Kidney (tissue), 22 donors: ENCODE measurements at places on chromosomes 2 and 18.
A peak's percentile ranks its signal among the peaks of the same experiment; 100 is the strongest.

GRCh38 chr2:108805782-108806181 lies 19.2 kb downstream of the CCDC138 start:
- no peaks in the 10 kb centered on the region for H3K36me3 ChIP-seq
- H3K27ac ChIP-seq = no peak overlapping the region
- no peak for DNase-seq
- H3K4me3 ChIP-seq = no peak overlapping the region

GRCh38 chr2:24672589-24672988 lies 120.6 kb downstream of the PTRHD1 start:
- H3K27me3 ChIP-seq = no peaks in the 10 kb centered on the region
- no peaks in the 10 kb centered on the region for H3K4me1 ChIP-seq
- H3K36me3 ChIP-seq = no peaks in the 10 kb centered on the region
- H3K4me3 ChIP-seq = no peak overlapping the region
- H3K27ac ChIP-seq = no peak overlapping the region

- H3K4me1 ChIP-seq = peaks cover 6% of the 10 kb centered on the region
- H3K27me3 ChIP-seq = no peaks in the 10 kb centered on the region
- H3K36me3 ChIP-seq = no peaks in the 10 kb centered on the region
- DNase-seq = no peak
- no peak overlapping the region for H3K27ac ChIP-seq
- no peak overlapping the region for H3K4me3 ChIP-seq
Measured at GRCh38 chr2:142992840-142993239, 115.4 kb downstream of the KYNU start.

GRCh38 chr18:10953672-10954071 lies 195.7 kb downstream of the PIEZO2 start:
- no peaks in the 10 kb centered on the region for H3K4me1 ChIP-seq
- H3K27me3 ChIP-seq = no peaks in the 10 kb centered on the region
- no peak for DNase-seq
- H3K36me3 ChIP-seq = no peaks in the 10 kb centered on the region
- H3K27ac ChIP-seq = no peak overlapping the region

DNA sequence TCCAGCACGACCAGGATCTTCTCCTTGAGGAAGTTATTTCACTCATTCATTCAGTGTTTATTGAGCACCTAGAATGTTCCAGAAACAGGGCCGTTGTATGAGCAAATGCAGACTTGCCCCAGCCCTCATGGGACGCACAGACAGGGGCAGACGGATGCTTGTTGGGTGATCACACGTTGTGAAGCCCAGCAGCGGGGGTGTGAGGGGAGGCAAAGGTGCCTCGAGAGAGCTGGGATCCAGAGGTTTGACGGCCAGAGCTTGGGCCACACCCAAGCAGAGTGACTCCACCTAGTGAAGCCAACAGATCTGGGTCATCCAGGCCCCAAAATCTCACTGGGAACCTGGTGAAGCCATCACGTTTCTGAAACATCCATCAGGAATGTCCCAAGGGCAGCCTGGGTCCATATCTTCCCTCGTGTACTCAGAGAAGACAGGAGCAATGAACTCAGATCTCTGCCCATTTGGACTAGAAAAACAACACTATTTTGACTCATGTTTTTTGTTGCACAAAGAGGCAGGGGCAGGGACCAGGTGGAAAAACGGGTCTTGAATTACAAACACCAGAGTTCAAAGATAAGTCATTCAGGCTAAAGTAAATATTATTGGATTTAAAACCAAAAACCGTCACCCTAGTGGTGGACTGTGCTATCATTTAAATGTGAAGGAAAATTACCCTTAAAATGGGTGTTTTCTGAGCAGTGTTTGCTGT lies 54.9 kb upstream of the RBM44 start:
- no peak overlapping the region for H3K4me3 ChIP-seq
- DNase-seq = no peak
- H3K27me3 ChIP-seq = no peaks in the 10 kb centered on the region

GRCh38 chr2:50178050-50178449 lies 853.9 kb downstream of the NRXN1 start:
- no peak overlapping the region for H3K27ac ChIP-seq
- H3K4me3 ChIP-seq = no peak overlapping the region
- no peaks in the 10 kb centered on the region for H3K36me3 ChIP-seq
- no peak for DNase-seq
- no peaks in the 10 kb centered on the region for H3K4me1 ChIP-seq

DNA sequence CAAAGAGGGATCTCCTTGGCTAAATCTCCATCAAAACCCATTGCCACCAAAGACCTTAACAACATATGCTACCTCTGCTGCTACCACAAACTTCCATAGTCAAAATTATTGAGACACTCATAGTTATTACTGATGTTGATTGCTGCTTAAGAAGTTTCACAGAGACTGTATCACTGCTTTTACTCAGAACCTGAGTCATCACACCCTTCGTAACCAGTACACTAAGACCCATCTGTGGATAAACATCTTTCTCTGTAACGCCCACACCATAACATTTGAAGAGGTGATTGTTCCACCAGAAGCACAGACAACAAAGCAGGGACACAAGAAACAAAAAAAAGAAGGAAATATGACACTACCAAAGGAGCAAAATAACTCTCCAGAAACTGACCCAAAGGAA lies 1563.1 kb downstream of the LRP1B start:
- no peaks in the 10 kb centered on the region for H3K4me1 ChIP-seq
- H3K36me3 ChIP-seq = no peaks in the 10 kb centered on the region
- no peak overlapping the region for H3K27ac ChIP-seq
- DNase-seq = no peak
- no peak overlapping the region for H3K4me3 ChIP-seq

- H3K4me3 ChIP-seq = no peak overlapping the region
- H3K4me1 ChIP-seq = no peaks in the 10 kb centered on the region
- H3K27me3 ChIP-seq = no peaks in the 10 kb centered on the region
- no peaks in the 10 kb centered on the region for H3K36me3 ChIP-seq
- DNase-seq = no peak
- no peak overlapping the region for H3K27ac ChIP-seq
Measured at GRCh38 chr2:190746971-190747761, 98.3 kb downstream of the NAB1 start.

DNA sequence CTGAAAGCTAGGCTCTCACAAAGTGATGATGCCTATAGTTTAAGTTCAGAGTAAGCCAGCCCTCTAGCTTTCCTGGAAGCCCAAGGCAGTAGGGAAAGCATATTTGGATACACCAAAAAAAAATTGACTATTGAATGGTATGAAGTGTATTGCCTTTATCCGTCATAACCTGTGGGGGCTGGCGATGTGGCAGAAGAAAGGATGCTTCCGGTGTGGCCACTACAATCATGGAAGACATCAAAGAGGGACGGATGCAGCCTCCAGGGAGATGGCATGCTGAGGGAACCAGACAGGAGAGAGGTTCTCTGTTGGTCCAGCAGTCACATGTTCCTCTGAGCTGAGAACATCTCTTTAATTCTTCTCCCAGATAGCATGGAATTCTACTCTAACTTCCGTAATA lies 170.3 kb downstream of the TMEM18 start:
- no peak overlapping the region for H3K4me3 ChIP-seq

- H3K27ac ChIP-seq = no peak overlapping the region
- no peaks in the 10 kb centered on the region for H3K27me3 ChIP-seq
- no peaks in the 10 kb centered on the region for H3K36me3 ChIP-seq
- peaks cover 5% of the 10 kb centered on the region for H3K4me1 ChIP-seq
- H3K4me3 ChIP-seq = no peak overlapping the region
Measured at GRCh38 chr2:239216614-239217273, 184.1 kb downstream of the HDAC4 start.

DNA sequence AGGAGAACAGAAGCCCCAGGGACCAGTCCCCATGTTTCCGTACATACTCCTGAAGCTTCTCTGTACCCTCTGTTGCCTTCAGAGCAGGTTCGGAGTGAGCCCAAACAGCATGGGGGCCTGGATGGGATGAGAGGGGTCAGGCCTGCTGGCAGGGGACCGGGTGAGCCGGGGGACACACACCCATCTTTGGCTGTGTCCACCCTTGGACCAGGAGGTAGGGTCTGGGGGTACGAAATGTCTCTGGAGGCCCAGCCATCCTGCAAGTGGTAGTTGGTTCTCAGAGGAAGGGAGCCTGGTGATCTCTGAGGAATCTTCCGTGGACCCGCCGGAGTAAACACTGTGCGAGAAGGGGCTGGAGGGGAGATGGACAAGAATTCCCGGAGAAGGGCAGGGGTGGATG lies 15.3 kb downstream of the FBLN7 start:
- no peaks in the 10 kb centered on the region for H3K36me3 ChIP-seq
- no peak overlapping the region for H3K27ac ChIP-seq
- DNase-seq = no peak
- no peaks in the 10 kb centered on the region for H3K4me1 ChIP-seq

GRCh38 chr2:168652997-168653921 lies 149.2 kb upstream of the NOSTRIN start:
- no peak overlapping the region for H3K4me3 ChIP-seq
- no peak overlapping the region for H3K27ac ChIP-seq
- H3K27me3 ChIP-seq = no peaks in the 10 kb centered on the region
- no peaks in the 10 kb centered on the region for H3K36me3 ChIP-seq
- DNase-seq = no peak

GRCh38 chr2:136572335-136572734 lies 193.0 kb upstream of the THSD7B start:
- no peaks in the 10 kb centered on the region for H3K4me1 ChIP-seq
- H3K27ac ChIP-seq = no peak overlapping the region
- no peaks in the 10 kb centered on the region for H3K36me3 ChIP-seq

- no peak overlapping the region for H3K27ac ChIP-seq
- DNase-seq = no peak
- H3K4me3 ChIP-seq = no peak overlapping the region
- H3K36me3 ChIP-seq = no peaks in the 10 kb centered on the region
- no peaks in the 10 kb centered on the region for H3K27me3 ChIP-seq
- no peaks in the 10 kb centered on the region for H3K4me1 ChIP-seq
Measured at GRCh38 chr2:105114551-105114950, 76.7 kb downstream of the MRPS9 start.

- H3K27ac ChIP-seq = no peak overlapping the region
- H3K4me1 ChIP-seq = no peaks in the 10 kb centered on the region
- H3K4me3 ChIP-seq = no peak overlapping the region
- H3K36me3 ChIP-seq = no peaks in the 10 kb centered on the region
- no peak for DNase-seq
Measured at GRCh38 chr2:234425639-234426603, 71.0 kb downstream of the ARL4C start.

- H3K36me3 ChIP-seq = no peaks in the 10 kb centered on the region
- H3K4me1 ChIP-seq = no peaks in the 10 kb centered on the region
- H3K27ac ChIP-seq = no peak overlapping the region
- no peak overlapping the region for H3K4me3 ChIP-seq
- H3K27me3 ChIP-seq = no peaks in the 10 kb centered on the region
Measured at GRCh38 chr2:173441222-173441621, 86.5 kb downstream of the CDCA7 start.

- H3K4me1 ChIP-seq = no peaks in the 10 kb centered on the region
- no peak overlapping the region for H3K4me3 ChIP-seq
- H3K27ac ChIP-seq = no peak overlapping the region
- H3K36me3 ChIP-seq = no peaks in the 10 kb centered on the region
Measured at GRCh38 chr2:172969166-172969565, 106.5 kb upstream of the MAP3K20 start.

DNA sequence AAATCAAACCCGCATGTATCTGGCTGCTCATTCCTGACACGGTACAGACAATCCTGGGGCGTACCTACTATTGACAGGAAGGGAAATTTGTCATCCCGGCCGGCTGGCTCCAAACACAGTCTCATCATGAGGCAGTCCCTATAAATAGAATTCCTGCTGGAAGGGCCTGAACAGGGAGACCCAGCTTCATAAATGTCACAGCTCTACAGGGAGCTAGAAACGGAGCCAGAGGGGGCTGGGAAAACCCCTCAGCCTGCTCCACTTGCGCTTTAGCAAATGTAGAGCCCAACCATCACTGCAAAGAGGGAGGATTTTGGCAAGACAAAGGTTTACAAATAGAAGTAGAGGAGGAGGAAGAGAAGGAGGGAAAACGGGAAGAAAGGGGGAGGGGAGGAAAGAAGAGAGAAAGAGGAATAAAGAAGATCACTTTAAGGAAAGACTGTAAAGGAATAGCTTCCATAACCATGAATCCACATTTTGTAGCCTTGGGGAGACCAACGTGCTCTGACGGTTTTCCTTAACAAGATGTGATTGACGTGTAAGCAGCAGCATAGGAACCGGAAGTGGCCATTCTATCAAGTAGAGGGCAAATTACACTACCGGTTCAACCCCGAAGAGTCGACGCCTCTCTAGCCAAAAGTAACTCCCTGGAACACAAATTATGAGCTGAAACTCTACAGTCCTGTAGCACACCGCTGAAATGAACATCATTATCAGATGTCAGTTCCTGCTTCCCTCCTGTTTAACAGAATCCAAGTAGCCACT lies 56.8 kb upstream of the TTN start:
- H3K27ac ChIP-seq = no peak overlapping the region
- no peaks in the 10 kb centered on the region for H3K27me3 ChIP-seq
- DNase-seq = peak; percentile 45

DNA sequence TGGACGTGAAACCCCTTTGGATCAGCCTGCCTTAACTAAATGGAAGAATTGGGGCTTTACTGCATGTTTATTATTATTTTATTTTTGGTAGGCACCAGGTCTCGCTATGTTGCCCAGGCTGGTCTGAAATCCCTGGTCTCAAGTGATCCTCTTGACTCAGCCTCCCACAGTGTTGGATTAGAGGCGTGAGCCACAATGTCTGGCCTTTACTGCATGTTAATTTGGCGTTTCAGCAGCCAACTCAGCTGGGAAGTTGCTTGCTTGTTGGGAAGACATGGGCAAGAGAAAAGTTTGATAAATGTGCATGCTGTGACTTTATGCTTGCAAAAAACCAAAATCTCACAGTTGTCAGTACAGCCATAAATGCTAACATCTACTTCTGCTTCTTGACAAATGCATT lies 105.1 kb downstream of the FMNL2 start:
- H3K36me3 ChIP-seq = no peaks in the 10 kb centered on the region
- H3K27me3 ChIP-seq = no peaks in the 10 kb centered on the region
- no peak overlapping the region for H3K4me3 ChIP-seq
- no peaks in the 10 kb centered on the region for H3K4me1 ChIP-seq

- H3K4me3 ChIP-seq = no peak overlapping the region
- no peak overlapping the region for H3K27ac ChIP-seq
- no peaks in the 10 kb centered on the region for H3K27me3 ChIP-seq
- H3K4me1 ChIP-seq = peaks cover 3% of the 10 kb centered on the region
Measured at GRCh38 chr18:13269013-13269280, 50.4 kb downstream of the LDLRAD4 start.

DNA sequence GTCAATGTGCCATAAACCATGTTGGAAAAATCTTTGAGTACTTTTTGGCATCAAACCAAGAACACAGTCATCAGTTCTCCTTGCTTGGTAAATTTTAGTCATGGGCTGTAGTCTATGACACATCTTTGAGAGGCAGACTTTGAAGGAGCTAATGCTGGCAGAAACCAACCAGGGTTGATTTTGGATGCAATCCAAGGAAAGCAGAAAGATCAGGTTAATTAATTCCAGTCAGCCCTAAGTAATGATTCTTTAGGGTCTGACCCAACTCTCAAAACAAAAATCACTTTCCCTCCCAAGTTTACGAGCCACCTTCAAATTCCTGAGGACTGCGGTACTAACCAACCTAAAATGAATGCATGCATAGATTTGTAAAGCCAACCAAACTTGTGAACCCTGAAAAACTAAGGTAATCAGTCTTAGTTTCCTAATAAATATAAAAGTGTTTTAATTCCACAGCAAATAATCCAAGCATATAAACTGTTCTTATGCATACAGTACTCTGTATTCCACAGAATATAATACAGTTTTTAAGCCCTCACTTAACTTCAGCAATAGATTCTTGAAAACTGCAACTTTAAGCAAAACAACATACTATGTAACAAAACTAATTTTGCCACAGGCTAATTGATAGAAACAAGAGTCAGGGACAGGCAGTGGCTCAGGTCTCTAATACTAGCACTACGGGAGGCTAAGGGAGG lies 22.0 kb downstream of the AP1S3 start:
- peak overlapping the region; percentile 65 for H3K27ac ChIP-seq
- H3K36me3 ChIP-seq = no peaks in the 10 kb centered on the region
- no peaks in the 10 kb centered on the region for H3K27me3 ChIP-seq
- no peak for DNase-seq
